ENCODE measurements at places on chromosomes 6 and 20. TPM values are rescaled to one million over a fixed set of nuclear protein-coding genes. Genes with fewer than 3 reads are reported as not detected.

FAM209B gene
- 0.81 TPM for total RNA-seq

DNA sequence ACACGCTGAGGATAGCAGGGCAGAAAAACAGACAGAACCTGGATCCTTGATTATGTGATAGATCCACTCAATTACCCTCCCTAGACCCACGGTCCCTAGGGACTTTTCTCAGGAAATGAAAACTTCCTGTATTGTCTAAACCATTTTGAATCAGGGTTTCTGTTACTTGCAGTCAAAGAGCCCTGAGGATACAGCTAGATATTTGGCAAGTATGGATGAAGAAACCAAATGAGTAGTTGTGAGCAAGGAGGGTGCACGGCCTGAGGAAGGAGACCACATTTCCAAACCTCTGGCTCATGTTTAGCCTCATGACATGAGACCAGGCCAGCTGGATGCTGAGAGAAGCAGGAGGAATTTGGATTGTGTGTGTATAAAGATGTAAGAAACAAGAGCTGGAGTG lies 91.6 kb downstream of the MRPL14 start:
- H3K4me1 ChIP-seq, result peaks cover 19% of the 10 kb centered on the region
- peak; percentile 90 for DNase-seq
- no peaks in the 10 kb centered on the region for H3K36me3 ChIP-seq
- H3K4me3 ChIP-seq, result no peak overlapping the region
- H3K27me3 ChIP-seq, result no peaks in the 10 kb centered on the region
- H3K27ac ChIP-seq, result peak overlapping the region; percentile 34

DNA sequence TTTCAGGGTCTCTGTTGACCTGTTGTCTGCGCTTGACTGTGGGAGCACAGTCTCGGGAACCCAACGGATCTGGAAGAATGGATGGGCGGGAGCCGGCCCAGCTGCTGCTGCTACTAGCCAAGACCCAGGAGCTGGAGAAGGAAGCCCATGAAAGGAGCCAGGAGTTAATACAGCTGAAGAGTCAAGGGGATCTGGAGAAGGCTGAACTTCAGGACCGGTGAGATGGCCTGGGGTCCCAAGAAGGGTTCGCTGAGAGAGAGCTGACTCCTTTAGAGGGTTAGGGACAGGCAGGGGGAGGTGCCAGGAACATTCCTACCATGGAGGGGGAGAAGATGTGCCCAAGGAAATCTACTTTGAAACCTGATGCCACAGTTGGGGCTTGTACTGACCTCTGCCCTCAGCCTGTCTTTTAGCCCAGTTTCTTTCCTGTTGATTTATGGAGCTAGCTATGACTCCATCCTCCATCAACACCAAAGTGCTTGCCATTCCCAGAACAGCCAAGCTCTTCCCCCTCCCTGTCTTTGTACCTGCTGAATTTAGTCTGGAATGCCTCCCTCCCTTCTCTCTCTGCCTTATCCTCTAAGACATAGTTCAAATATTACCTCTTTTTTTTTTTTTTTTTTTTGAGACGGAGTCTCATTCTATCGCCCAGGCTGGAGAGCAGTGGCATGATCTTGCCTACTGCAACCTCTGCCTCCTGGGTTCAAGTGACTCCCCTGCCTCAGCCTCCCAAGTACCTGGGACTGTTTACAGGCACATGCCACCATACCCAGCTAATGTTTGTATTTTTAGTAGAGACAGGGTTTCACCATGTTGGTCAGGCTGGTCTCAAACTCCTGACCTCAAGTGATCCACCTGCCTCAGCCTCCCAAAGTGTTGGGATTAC lies 12.2 kb downstream of the CEP250 start:
- no peaks in the 10 kb centered on the region for H3K27me3 ChIP-seq
- DNase-seq, result no peak
- peaks cover 62% of the 10 kb centered on the region for H3K36me3 ChIP-seq
- H3K27ac ChIP-seq, result no peak overlapping the region

ASIP gene
- total RNA-seq, result not detected

POLR1C gene
- 64.1 TPM for total RNA-seq

GRCh38 chr6:88360203-88360797 lies 194.2 kb upstream of the CNR1 start:
- H3K4me3 ChIP-seq, result no peak overlapping the region
- H3K4me1 ChIP-seq, result no peaks in the 10 kb centered on the region
- peaks cover 11% of the 10 kb centered on the region for H3K27me3 ChIP-seq

C20orf204 gene
- 2.5 TPM for total RNA-seq

GRCh38 chr6:124008000-124008987 lies 204.6 kb downstream of the NKAIN2 start:
- no peaks in the 10 kb centered on the region for H3K27me3 ChIP-seq
- no peaks in the 10 kb centered on the region for H3K4me1 ChIP-seq
- no peak for DNase-seq
- H3K27ac ChIP-seq, result no peak overlapping the region
- no peak overlapping the region for H3K4me3 ChIP-seq
- H3K36me3 ChIP-seq, result no peaks in the 10 kb centered on the region

GRCh38 chr20:34629342-34629741 lies 47.5 kb downstream of the PIGU start:
- H3K36me3 ChIP-seq, result peaks cover 4% of the 10 kb centered on the region
- H3K4me3 ChIP-seq, result no peak overlapping the region
- no peaks in the 10 kb centered on the region for H3K27me3 ChIP-seq
- DNase-seq, result no peak

DNA sequence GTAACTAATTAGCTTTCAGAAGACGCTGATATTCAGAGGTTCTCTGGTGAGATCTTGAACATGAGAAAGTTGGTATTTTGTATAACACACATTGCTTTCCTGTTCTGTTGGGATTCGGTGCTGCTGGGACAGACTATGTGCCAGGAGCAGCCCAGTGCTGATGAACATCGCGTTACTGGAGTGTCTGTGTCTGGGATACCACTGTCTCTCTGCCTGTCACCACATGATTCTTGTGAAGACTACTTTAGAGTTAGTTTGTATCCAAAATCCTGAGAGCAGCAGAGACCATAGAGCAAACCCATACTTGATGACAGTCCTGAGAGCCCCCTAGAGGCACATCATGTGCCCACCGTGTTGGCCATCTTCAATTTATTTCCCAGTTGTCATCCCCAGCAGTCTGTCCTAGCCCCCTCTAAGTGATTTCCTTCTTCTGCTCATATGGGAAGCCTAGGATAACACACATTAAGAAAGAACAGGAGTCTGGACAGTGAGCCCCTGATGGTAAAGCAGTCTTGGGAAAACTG lies 41.8 kb upstream of the TINAG start:
- DNase-seq, result peak; percentile 35
- H3K27me3 ChIP-seq, result peaks cover 3% of the 10 kb centered on the region
- H3K4me3 ChIP-seq, result no peak overlapping the region
- no peak overlapping the region for H3K27ac ChIP-seq
- H3K36me3 ChIP-seq, result no peaks in the 10 kb centered on the region

COL21A1 gene
- total RNA-seq, result 51.6 TPM

PDYN gene
- total RNA-seq, result not detected

DNA sequence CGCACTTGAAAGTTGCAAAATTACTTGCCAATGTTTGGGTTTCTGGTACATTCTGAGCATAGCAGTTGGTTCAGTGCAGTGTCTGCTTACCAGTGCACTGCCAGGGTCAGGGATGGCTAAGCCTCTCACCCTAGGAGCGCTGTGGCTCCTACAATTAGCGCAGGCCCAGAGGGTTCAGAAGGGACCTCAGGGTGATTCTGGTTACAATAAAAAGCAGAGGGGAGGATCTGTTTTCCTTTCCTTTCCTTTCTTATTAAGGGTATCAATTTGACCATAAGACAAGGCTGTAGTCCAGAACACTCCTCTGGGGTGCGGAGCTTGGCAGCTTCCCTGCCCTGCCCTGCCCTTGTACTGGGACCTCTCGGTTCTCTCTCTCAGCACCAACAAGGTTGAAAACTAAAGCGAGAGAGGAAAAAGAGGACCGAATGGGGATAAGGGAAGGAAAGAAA lies 2.6 kb downstream of the MAFB start:
- H3K36me3 ChIP-seq, result peaks cover 15% of the 10 kb centered on the region
- H3K27me3 ChIP-seq, result peaks cover 5% of the 10 kb centered on the region
- H3K4me3 ChIP-seq, result peak overlapping the region; percentile 78
- no peak overlapping the region for H3K27ac ChIP-seq
- peaks cover 15% of the 10 kb centered on the region for H3K4me1 ChIP-seq

DNA sequence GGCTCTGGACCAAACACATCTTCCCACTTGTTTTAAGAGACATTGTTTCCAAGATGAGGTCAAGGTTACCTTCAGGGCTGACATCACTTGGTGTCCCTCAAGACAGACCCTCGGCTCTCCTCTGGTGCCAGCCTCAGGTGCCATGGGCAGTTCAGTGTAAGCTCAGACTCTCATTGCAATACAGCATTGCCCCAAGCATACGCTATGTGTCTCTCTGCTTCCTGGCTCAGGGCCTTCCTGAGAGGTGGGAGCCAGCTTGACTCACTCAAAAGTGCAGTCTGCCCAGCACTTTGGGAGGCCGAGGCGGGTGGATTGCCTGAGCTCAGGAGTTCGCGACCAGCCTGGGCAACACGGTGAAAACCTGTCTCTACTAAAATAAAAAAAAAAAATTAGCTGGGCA lies 51.7 kb downstream of the SLC24A3 start:
- no peak overlapping the region for H3K27ac ChIP-seq
- no peaks in the 10 kb centered on the region for H3K36me3 ChIP-seq
- peaks cover 25% of the 10 kb centered on the region for H3K4me1 ChIP-seq
- no peak for DNase-seq

DNA sequence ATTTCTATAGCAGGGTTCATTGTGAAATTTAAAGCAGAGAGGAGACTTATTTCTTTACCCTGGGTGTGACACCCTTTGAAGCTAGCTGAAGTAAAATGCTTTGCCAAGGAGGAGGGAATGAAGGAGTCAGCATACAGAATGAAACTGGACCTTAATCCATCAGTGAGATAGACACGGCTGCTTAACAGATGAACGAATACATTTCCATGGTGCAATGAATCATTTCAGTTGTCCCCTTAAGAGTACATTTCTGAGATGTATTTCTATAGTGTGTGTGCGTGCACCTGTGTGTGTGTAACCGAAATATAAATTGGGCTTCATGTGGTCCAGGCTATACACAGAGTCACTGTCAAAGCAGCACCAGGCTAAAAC lies 73.8 kb upstream of the CD93 start:
- H3K27me3 ChIP-seq, result no peaks in the 10 kb centered on the region
- H3K27ac ChIP-seq, result no peak overlapping the region
- no peak overlapping the region for H3K4me3 ChIP-seq

C6orf15 gene
- total RNA-seq, result not detected

- DNase-seq, result no peak
- H3K4me3 ChIP-seq, result no peak overlapping the region
- no peaks in the 10 kb centered on the region for H3K36me3 ChIP-seq
- H3K27ac ChIP-seq, result no peak overlapping the region
- H3K27me3 ChIP-seq, result no peaks in the 10 kb centered on the region
- H3K4me1 ChIP-seq, result no peaks in the 10 kb centered on the region
Observed at GRCh38 chr6:109927052-109927451, 51.1 kb upstream of the GPR6 start.

RNF182 gene
- 20.7 TPM for total RNA-seq

TNFRSF6B gene
- not detected for total RNA-seq

SLC22A7 gene
- not detected for total RNA-seq

GRCh38 chr20:10666221-10667076 lies 7.3 kb downstream of the JAG1 start:
- H3K27me3 ChIP-seq, result no peaks in the 10 kb centered on the region
- H3K4me1 ChIP-seq, result peaks cover 75% of the 10 kb centered on the region
- no peak overlapping the region for H3K27ac ChIP-seq
- DNase-seq, result no peak
- no peak overlapping the region for H3K4me3 ChIP-seq
- H3K36me3 ChIP-seq, result peaks cover 30% of the 10 kb centered on the region

GRCh38 chr6:166582258-166582657 lies 4.2 kb downstream of the RAMACL start:
- peak; percentile 33 for DNase-seq
- H3K27ac ChIP-seq, result no peak overlapping the region
- no peaks in the 10 kb centered on the region for H3K27me3 ChIP-seq
- no peaks in the 10 kb centered on the region for H3K36me3 ChIP-seq
- peaks cover 43% of the 10 kb centered on the region for H3K4me1 ChIP-seq

MUC21 gene
- total RNA-seq, result not detected

DNA sequence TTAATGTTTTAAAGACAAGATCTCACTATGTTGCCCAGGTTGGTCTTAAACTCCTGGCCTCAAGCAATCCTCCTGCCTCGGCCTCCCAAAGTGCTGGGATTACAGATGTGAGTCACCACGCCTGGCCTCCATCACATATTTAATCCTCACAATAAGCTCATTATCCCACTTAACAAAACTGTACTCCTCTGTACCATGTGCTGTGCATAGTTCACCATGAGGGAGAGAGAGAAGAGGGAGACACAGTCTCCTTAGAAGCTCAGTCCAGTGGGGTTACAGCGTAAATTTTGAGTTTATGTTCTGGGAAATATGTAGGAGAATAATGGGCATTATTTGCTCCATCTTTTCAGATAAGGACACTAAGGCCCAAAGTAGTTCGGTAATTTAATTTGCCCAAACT lies 7.9 kb upstream of the CPNE5 start:
- no peaks in the 10 kb centered on the region for H3K27me3 ChIP-seq
- no peaks in the 10 kb centered on the region for H3K4me1 ChIP-seq
- no peak for DNase-seq
- H3K4me3 ChIP-seq, result no peak overlapping the region
- peaks cover 5% of the 10 kb centered on the region for H3K36me3 ChIP-seq
